ENCODE measurements at places on chromosomes 16 and 17. TPM values are rescaled to one million over a fixed set of nuclear protein-coding genes. Genes with fewer than 3 reads are reported as not detected.

DNA sequence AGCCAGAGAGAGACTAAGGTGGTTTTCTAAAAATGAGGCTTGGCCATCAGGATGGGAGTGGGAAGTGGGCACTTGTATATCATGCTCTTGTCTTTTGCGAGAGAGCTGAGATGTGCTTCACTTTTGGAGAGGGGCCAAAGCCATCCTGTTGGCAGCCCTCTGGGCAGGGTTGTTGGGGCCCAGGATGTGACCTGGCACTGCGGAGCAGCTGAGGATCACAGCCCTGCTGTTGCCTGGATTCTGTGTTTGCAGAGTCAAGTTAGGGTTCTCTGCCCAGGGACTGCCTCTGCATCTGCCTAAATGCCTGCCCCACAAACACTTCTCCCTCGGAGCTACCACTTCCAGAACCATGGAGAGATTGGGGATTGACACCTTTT lies 71.2 kb downstream of the PLD6 start:
- no peak for DNase-seq

GRCh38 chr16:54125751-54126655 lies 160.6 kb downstream of the IRX3 start:
- no peak for DNase-seq

The HSPB9 gene
- total RNA-seq: not detected

GRCh38 chr16:70745536-70746025 lies 55.4 kb downstream of the VAC14 start:
- no peak for DNase-seq

DNA sequence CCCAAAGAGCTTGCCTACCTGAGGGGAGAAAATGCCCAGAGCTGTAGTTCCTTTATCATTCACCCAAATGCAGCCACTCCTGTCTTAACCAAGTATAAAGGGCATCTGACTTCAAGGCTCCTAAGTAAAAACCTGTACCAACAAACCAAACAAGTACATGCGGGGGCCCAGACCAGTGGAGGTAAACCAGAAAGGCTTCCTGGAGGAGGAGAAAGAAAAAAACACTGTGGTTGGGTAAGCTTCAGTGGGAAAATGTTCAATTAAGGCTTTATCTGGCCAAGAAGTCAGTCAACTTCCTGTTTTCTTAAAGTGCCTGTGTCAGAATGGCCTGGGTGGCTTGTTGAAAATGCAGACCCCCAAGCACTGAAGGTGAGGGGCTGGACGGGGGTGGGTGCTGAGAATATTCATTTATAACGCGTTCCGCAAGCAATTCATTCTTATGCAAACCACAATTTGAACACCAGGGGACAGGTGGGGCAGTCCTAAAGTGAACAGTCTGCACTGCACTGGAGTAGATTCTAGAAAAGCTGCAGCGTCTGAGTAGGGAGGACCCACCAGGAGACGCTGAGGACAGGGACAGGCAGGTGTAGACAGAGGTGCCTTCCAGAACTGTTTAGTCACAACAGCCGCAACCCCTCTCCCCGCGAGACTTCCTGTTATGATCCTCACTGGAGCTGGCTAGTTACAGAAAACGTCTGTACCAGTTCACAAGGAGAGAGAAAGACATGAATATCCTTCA lies 467.1 kb downstream of the SOX9 start:
- DNase-seq: no peak

Data from thoracic aorta (tissue), 2 donors.